ENCODE measurements at places on chromosomes 16 and 17. TPM values are rescaled to one million over a fixed set of nuclear protein-coding genes. Genes with fewer than 3 reads are reported as not detected.

DNA sequence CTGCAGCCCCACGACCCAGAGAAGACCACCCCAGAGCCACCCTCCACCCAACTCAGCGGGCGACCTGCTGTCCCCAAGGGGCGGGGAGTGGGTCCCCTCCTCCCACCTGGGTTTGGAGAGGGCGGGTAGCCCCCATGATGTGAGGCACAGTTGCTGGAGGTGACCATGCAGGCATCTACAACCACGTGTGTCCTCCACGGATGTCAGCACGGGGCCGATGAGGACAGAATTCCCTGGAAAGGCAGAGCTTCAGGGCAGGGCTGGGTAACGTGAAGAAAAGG, 7.1 kb downstream of the UTS2R start:
- no peak overlapping the region for H3K4me3 ChIP-seq
- no peaks in the 10 kb centered on the region for H3K36me3 ChIP-seq
- peaks cover 59% of the 10 kb centered on the region for H3K27me3 ChIP-seq
- no peak for DNase-seq

GRCh38 chr16:3202903-3203539, 15.0 kb downstream of the OR1F1 start:
- H3K4me1 ChIP-seq = no peaks in the 10 kb centered on the region
- H3K4me3 ChIP-seq = no peak overlapping the region
- peaks cover 9% of the 10 kb centered on the region for H3K27me3 ChIP-seq
- no peaks in the 10 kb centered on the region for H3K36me3 ChIP-seq
- H3K27ac ChIP-seq = no peak overlapping the region

- no peak overlapping the region for H3K27ac ChIP-seq
- H3K27me3 ChIP-seq = peaks cover 70% of the 10 kb centered on the region
- no peak overlapping the region for H3K4me3 ChIP-seq
- no peak for DNase-seq
- no peaks in the 10 kb centered on the region for H3K4me1 ChIP-seq
- H3K36me3 ChIP-seq = no peaks in the 10 kb centered on the region
Measured at GRCh38 chr17:9004961-9005285, 16.4 kb upstream of the NTN1 start.

DNA sequence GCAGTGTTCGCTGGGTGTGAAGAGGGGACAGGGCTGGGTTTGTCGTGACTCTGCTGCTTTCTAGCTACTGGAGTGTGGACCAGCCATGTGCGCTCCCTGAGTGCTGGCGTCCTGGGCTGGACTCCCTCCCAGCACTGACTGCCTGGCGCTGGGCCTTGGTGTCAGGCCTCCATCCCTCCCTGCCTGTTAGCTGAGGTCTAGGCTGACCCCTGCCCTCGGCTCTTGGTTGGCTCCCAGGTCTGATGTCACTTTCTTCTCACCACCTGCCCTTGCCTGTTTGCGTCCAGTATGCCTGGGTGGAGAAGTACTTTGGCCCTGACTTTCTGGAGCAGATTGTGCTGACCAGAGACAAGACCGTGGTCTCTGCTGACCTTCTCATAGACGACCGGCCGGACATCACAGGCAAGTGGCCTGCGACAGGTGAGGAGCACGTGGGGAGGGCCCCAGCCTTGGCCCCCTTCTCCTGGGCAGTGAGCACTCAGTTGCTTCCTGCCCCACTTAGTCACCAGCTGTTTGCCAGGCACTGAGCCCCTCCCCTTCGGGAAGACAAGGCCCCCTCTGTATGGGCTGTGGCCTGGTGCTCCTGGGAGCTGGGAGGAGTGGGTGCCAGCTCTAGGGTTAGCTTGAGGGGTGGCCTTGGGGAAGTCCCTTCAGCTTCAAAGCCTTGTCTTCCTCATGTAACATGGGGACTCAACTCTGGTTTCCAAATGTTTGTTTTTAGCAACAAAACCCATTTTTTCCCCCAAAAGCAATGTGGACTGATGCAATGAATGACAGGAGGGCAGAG, 41.5 kb downstream of the NT5M start:
- no peaks in the 10 kb centered on the region for H3K27me3 ChIP-seq
- H3K4me1 ChIP-seq = no peaks in the 10 kb centered on the region
- peaks cover 9% of the 10 kb centered on the region for H3K36me3 ChIP-seq

GRCh38 chr16:9035996-9036395, 55.4 kb upstream of the HAPSTR1 start:
- H3K4me3 ChIP-seq = no peak overlapping the region
- no peak for DNase-seq
- no peaks in the 10 kb centered on the region for H3K4me1 ChIP-seq
- H3K27ac ChIP-seq = no peak overlapping the region

GRCh38 chr16:28845293-28845692, 855 bp downstream of the TUFM start:
- DNase-seq = no peak
- no peaks in the 10 kb centered on the region for H3K27me3 ChIP-seq
- H3K4me1 ChIP-seq = peaks cover 9% of the 10 kb centered on the region
- peak overlapping the region; percentile 97 for H3K4me3 ChIP-seq
- H3K27ac ChIP-seq = peak overlapping the region; percentile 69

DNA sequence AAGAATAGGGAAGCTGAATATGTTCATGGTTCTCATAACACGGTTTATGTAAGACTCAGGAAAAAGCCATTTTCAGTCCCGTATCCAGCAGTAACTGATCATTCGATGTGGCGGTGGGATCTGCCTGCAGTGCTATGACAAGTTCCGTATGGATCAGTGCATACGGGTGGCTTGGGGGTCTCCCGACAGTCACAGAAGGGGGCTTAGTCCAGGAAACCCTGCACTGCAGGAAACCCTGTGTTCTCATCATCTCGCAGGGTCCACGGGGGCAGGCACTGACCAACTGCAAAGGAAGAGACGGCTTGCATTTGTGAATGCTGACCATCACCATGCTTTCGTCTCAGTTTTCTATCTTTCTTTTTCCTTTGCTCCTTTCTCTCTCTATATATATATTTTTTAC, 7.7 kb downstream of the MTHFSD start:
- H3K4me1 ChIP-seq = peaks cover 12% of the 10 kb centered on the region
- no peak overlapping the region for H3K27ac ChIP-seq
- no peaks in the 10 kb centered on the region for H3K27me3 ChIP-seq
- peaks cover 26% of the 10 kb centered on the region for H3K36me3 ChIP-seq
- no peak overlapping the region for H3K4me3 ChIP-seq

The GINS2 gene
- polyA plus RNA-seq = 1.4 TPM

GRCh38 chr17:55742272-55743102, 8.4 kb upstream of the PCTP start:
- H3K27ac ChIP-seq = no peak overlapping the region
- DNase-seq = no peak
- H3K4me1 ChIP-seq = no peaks in the 10 kb centered on the region
- H3K36me3 ChIP-seq = no peaks in the 10 kb centered on the region
- no peaks in the 10 kb centered on the region for H3K27me3 ChIP-seq
- H3K4me3 ChIP-seq = no peak overlapping the region

GRCh38 chr17:4005296-4006164, 41.3 kb upstream of the ATP2A3 start:
- no peak for DNase-seq
- H3K27ac ChIP-seq = no peak overlapping the region
- H3K36me3 ChIP-seq = peaks cover 51% of the 10 kb centered on the region

DNA sequence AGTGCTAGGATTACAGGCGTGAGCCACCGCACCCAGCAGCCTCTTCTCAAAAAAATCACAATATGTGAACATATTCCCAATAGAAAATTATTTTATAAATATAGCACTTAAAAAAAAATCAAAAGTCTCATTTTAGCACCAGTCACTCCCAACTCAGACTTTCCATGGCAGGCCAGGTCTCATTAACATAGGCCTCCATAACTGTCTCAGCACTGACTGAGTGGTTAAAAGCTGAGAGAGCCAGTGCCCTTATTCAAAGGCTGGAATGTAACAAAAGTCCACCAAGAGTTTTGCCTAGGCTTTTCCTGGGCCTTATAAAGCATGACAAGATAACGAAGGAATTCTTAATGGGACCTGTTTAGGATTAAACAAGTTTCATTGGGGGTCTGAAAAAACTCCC, 79.8 kb downstream of the EMP2 start:
- no peaks in the 10 kb centered on the region for H3K27me3 ChIP-seq
- no peak overlapping the region for H3K4me3 ChIP-seq
- no peak for DNase-seq
- no peak overlapping the region for H3K27ac ChIP-seq
- no peaks in the 10 kb centered on the region for H3K36me3 ChIP-seq

The KCNH6 gene
- 0.25 TPM for polyA plus RNA-seq

All from thymus (tissue), 14 donors.